NAMALWA (cell line): ENCODE measurements at places on chromosomes 3 and 15.
A peak's percentile ranks its signal among the peaks of the same experiment; 100 is the strongest.

DNA sequence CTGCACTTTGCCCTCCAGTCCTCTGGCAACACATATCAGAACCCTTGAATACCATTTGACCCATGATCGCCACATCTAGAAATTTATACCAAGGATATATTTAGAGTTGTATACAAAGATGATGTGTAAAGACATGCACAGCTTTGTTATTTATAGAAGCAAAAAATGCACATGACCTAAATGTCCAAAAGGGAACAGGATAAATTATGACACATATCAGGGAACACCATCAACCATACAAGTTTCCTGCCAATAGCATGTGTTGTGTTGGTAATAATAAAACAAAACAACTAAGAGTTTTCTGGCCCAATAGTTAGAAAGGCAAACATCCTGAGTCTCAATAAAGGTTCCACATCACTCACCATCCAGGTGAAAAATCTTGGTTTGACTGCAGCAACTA lies 51.5 kb downstream of the AAGAB start:
- no peak for DNase-seq

- DNase-seq = no peak
Observed at GRCh38 chr3:132079147-132079546, 44.3 kb upstream of the CPNE4 start.

DNA sequence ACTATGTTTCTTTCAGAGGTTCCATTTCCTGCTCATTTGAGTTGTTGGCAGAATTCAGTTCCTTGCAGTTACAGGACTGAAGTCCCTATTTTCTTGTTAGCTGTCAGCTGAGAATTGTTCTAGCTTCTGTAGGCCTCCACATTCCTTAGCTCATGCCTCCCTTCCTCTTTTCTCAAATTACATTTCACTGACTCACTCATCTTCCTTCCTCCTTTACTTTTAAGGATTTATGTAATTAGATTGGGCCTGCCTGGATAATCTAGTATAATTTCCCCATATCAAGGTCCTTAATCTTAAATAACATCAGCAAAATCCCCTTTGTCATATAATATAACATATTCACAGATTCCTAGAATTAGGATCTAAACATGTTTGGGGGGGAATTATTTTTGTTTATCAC lies 40.6 kb upstream of the RBMS3 start:
- no peak for DNase-seq

- peak; percentile 43 for DNase-seq
Observed at GRCh38 chr15:26260517-26261133, 397.5 kb upstream of the ATP10A start.

- DNase-seq = no peak
Observed at GRCh38 chr3:46491089-46492070, 6.4 kb upstream of the RTP3 start.

GRCh38 chr15:96309143-96309660 lies 21.3 kb upstream of the NR2F2 start:
- DNase-seq = no peak

DNA sequence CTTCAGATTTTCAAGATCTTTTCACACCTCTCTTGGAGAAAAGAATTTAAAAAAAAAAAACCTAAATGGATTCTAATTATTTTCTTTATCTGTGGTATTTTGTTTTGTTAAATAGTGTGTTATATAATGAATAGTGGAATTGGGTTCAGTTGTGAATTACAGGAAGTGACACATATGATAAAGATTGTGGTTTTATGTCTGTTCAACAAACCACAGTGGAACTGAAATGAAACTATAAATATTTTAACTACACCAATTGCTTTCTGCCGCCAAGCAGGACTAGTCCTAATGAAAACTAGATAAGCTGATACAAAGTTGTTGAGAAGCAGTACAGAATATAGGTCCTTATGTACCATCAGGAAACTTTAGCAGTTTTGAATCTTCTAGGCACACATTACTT lies 121.6 kb downstream of the UBE2E2 start:
- DNase-seq = peak; percentile 63
